NCI-H1436 (cell line): ENCODE measurements at places on chromosomes 3 and 15.

DNA sequence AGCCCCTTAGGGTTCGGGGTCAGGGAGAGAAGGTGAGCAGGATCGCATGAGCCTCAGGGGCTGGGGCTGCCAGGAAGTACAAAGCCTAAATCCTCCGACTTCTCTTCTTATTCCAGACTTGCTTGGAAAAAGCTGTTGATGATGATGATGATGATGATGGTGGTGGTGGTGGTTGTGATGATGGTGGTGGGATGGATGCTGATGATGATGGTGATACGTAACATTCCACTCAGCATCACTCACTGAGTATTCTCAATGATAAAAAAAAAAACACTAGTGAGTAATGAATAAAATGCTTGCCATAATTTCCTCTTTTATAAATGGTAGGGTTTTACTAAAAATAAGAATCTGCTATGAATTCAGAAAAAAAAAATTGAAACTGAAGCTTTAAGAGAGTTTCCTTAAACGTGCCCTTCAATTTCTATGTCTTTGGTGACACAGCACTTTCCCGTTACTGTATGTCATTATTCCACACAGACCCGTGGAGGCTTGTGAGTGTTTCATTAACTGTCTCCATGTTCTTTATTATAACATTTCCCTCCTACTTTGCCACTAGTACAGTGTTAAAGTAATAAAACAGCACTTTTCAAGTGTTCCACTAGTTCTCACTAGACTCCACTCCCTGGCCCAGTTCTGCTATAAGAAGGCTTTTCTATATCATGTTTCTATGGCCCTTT, 5.4 kb upstream of the ACAN start:
- DNase-seq = no peak

DNA sequence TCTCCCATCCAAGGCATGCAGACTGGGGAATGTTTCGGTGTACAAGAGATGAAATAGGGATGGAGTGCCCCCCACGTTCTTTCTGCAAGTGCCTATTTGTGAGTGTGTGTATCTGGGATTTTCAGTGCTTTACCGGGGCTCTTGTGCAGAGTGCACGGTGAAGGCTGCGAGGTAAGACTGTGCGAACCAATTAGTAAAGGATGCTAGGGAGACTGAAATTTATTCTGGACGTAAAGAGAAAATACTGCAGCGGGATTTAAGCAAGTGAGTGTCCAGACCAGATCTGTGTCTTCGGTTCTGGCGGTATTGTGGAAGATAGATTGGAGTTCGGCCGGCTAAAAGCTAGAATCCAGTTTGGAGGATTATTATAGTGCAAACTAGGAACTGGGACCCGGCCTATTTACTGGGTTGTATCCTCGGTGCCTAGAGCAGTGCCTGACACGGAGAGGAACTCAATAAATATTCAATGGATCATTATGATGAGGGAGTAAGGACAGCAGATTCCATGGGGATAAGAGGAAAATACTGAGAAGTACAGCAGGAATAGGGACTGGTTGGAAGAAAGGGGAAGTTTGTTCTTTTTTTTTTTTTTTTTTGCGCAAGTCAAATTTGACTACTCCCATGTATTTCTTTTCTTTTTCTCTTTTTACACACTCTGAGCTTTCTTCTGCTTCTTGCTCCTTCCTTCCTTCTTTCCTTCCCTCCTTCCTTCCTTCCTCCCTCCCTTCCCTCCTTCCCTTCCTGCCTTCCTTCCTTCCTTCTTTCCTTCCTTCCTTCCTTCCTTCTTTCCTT, 580 bp upstream of the MAGEF1 start:
- DNase-seq = no peak

- DNase-seq = no peak
These were observed 458.3 kb upstream of the CBLB start for GRCh38 chr3:106326941-106327695.

DNA sequence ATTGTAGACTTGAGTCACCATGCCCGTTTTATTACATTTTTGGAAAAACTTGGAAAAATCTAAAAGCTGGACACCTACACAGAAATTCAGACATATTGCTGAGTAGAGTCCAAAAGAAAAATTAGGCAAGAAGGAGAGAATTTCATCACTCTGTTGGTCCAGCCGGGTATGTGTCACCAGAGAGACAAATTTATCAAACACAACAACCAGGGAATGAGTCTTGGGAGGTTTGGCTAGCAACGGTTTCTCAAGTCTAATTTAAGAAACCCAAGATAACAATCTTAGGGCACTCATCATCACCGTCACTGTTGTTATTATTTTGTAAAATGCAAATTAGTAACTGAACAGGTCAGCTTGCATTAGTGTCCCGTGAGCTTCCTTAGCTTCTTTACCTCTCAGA, 197.5 kb upstream of the C2CD4B start:
- no peak for DNase-seq

GRCh38 chr15:78509726-78510312, 2.4 kb downstream of the HYKK start:
- no peak for DNase-seq

- no peak for DNase-seq
These were observed 189.4 kb downstream of the FEZF2 start for GRCh38 chr3:62183969-62184368.

DNA sequence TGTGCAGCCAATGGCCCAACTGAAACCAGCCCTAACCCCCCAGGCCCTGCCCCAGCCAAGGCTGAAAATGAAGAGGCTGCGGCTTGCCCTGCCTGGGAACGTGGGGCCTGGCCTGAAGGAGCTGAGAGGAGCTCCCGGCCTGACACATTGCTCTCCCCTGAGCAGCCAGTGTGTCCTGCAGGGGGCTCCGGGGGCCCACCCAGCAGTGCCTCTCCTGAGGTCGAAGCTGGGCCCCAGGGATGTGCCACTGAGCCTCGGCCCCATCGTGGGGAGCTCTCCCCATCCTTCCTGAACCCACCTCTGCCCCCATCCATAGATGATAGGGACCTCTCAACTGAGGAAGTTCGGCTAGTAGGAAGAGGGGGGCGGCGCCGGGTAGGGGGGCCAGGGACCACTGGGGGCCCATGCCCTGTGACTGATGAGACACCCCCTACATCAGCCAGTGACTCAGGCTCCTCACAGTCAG, 11.2 kb downstream of the MAP1A start:
- no peak for DNase-seq

GRCh38 chr3:64225695-64226499, 631 bp upstream of the PRICKLE2 start:
- DNase-seq = no peak

- DNase-seq = no peak
These were observed 34.7 kb upstream of the NOX5 start for GRCh38 chr15:68979816-68980215.

- DNase-seq = peak; percentile 12
These were observed 95.3 kb downstream of the SLC49A4 start for GRCh38 chr3:122890077-122890719.
